Cardiac fibroblast (primary cell): ENCODE measurements at places on chromosomes 4 and X.

DNA sequence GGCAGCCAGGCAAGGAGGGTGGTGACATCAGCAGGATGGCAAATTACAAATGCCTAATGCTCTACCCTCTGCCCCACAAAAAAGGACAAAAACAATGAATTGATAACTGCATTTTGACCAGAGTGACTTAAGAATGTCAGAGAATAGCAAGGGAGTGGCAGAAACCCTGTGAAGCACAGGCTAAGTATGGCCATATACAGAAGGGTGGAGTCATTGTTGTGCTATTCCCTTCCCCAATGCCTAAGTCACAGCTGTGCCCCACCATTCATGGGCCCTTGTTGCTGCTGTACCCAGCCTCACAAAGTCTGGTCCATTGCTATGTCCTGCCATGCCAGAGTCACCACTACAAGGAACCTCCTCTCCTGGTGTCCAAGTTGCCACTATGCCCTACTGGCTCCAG is 123.1 kb downstream of the NEK1 start:
- DNase-seq, result no peak

- DNase-seq, result no peak
Observed at GRCh38 chr4:118307643-118308042, 45.2 kb downstream of the PRSS12 start.

GRCh38 chr4:140789759-140790158 is 33.6 kb upstream of the TBC1D9 start:
- peak; percentile 37 for DNase-seq

DNA sequence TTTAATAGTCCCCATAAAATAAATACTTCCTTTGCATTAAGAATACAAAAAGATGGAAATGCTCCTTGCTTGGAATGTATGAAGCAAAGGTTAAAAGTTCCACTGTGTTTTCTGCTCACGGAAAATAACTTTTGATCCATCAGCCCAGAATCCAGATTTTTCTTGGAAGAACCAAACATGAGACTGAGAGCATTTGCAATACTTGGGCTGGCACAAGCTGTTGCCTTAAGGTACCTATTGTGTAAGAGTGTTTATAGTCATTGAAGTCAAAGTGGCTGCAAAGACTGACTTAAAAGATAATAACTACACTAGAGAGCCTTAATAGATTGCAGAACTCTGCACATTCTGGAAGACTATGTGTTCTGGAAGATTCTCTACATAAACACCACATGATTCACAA is 281.4 kb downstream of the RAB28 start:
- no peak for DNase-seq
